ENCODE measurements at places on chromosomes 2 and 18. TPM values are rescaled to one million over a fixed set of nuclear protein-coding genes. Genes with fewer than 3 reads are reported as not detected.

Gene DSEL
- polyA plus RNA-seq = 3.3 TPM

Gene UGT1A3
- polyA plus RNA-seq = 0.14 TPM

Gene PLCL1
- polyA plus RNA-seq = 6.0 TPM

Gene COA5
- 37.3 TPM for polyA plus RNA-seq

Gene TWIST2
- polyA plus RNA-seq = 25.1 TPM

Gene DES
- 8,236 TPM for polyA plus RNA-seq

Gene ARHGAP25
- polyA plus RNA-seq = 4.4 TPM

Gene STON1
- polyA plus RNA-seq = 57.0 TPM

Gene ICOS
- 0.14 TPM for polyA plus RNA-seq

Gene MDH1
- 192 TPM for polyA plus RNA-seq

Gene ANKRD62
- polyA plus RNA-seq = not detected

Gene SLC30A3
- 0.04 TPM for polyA plus RNA-seq

Gene CD302
- polyA plus RNA-seq = 58.2 TPM

Gene LRRC30
- polyA plus RNA-seq = not detected

Gene OTOF
- polyA plus RNA-seq = 0.10 TPM

Gene ARHGAP28
- 9.1 TPM for polyA plus RNA-seq

Gene TTR
- polyA plus RNA-seq = 0.82 TPM

Gene GAREM2
- polyA plus RNA-seq = 4.0 TPM

Gene ESCO1
- polyA plus RNA-seq = 9.4 TPM

Gene ZNF521
- polyA plus RNA-seq = 13.1 TPM

Gene SGPP2
- polyA plus RNA-seq = 1.9 TPM

GRCh38 chr2:20072436-20073158, 21.2 kb upstream of the LAPTM4A start:
- no peak for DNase-seq

GRCh38 chr2:37645362-37645761, 26.1 kb downstream of the CDC42EP3 start:
- no peak for DNase-seq

DNA sequence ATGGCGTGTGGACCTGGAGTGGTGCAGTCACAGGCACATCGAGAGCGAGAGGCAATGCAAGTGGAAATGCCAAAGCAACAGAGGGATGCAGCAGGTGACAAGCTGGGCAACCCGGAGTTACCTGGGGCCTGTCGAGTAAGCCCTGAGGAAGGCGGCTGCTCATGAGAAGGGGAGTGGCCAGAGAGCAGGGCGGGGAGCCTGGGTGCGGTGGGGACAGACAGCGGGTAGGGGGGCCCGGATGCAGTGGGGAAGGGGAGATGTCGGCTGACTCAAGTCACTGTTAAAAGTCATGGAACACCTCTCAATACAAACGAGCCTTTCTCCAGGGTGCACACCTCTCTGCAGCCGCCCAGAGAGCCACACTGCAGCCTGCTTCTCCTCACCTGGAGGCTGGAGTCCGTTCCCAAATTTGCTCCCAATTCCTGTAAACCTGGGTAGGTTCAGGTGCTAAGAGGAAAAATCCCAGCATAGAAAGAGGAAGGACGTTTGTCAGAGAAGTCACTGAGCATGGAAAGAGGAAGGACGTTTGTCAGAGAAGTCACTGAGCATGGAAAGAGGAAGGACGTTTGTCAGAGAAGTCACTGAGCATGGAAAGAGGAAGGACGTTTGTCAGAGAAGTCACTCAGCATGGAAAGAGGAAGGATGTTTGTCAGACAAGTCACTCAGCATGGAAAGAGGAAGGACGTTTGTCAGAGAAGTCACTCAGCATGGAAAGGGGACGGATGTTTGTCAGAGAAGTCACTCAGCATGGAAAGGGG, 71.7 kb upstream of the TWIST2 start:
- no peak for DNase-seq

GRCh38 chr2:85540133-85540648, 1.2 kb downstream of the MAT2A start:
- DNase-seq = no peak

- DNase-seq = no peak
Observed at GRCh38 chr18:36484591-36484990, 187.1 kb downstream of the FHOD3 start.

DNA sequence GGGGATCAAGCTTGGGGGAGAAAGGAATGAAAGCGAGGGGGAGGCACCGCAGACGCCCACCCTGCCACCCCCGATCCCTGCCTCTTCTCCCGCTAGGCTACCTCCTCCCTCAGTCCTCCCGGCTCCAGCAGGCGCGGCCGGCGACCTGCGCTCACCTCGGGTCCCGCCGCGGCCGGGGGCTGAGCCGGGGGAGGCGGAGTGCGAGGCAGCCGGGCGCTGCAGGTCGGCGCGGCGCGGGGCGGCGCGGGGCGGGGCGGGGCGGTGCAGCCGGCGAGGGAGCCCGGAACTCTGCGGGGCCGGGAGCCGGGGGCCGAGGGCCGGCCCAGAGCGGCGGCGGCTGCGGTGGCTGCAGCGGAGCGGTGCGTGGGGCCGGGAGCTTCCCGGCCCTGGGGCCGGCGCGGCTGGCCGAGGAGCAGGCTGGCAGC, 477 bp downstream of the ACVR1 start:
- no peak for DNase-seq

GRCh38 chr18:62954366-62954765, 239.0 kb downstream of the PHLPP1 start:
- DNase-seq = no peak

- DNase-seq = peak; percentile 45
Observed at GRCh38 chr2:112834396-112835037, 2.1 kb downstream of the IL1B start.

GRCh38 chr2:189709501-189710221, 35.2 kb downstream of the ANKAR start:
- DNase-seq = no peak

GRCh38 chr2:28390746-28391563, 1.7 kb upstream of the FOSL2 start:
- DNase-seq = peak; percentile 71

DNA sequence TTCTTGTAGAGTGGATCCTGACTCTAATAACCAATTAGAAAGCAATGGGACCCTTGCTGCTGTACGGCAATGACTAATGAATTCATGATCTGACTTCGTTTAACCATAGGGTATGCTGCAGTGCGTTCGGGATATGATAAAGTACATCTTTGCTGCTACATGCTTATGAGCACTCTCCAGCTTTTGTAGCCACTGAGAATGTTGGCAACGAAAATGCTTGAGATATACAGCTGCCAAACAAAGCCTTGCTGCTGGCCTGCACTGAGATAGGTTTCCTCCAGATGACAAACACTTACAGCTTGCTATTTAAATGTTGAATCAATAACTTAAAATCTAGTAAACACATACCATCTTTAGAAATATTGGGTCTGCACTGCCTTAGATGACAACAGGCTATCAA, 372.4 kb upstream of the SLC8A1 start:
- DNase-seq = no peak

- no peak for DNase-seq
Observed at GRCh38 chr2:38722271-38723061, 28.7 kb downstream of the SRSF7 start.

- DNase-seq = no peak
Observed at GRCh38 chr2:138193416-138194213, 229.3 kb downstream of the HNMT start.

DNA sequence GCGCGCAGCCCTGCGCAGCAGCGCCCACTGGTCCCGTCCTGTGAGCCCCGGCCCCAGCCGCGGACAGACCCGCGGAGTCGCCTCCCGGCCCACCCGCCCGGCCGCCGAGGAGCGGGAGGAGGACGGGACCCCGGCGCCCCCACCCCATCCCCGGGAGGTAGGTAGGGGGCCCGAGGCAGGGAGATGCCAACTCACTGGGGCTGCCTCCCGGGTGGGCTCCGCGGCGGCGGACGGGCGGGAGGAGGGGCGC, 160 bp downstream of the SPTBN1 start:
- no peak for DNase-seq

DNA sequence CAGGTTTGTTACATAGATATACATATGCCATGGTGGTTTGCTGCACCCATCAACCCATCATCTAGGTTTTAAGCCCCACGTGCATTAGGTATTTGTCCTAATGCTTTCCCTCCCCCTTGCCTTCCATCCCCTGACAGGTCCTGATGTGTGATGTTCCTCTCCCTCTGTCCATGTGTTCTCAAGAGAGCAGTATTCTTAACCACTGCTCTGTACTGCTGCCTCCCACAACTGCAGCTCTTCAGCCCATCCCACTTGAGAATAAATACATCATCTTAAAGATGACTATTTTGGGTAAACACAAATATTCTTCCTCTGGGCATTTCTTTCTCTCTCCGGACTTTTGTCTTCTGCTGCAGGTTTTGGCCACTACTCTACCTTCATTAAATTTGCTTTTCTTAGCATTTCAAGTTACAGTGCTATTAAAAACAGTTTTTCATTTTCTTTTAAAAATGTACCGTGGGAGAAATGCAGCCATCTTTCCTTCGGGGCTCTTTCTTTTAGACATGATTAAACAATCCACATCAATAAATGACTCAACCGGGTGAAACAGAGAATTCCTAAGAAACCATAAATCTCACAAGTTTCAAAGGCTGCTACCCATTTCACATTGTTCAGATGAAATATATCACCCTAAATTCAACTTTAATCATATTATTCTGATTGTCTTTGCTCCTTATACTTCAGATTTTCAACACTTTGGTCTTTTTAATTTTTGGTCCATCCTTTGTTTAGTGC, 323.4 kb downstream of the GALNT13 start:
- DNase-seq = no peak

- no peak for DNase-seq
Observed at GRCh38 chr2:101080211-101081068, 70.7 kb downstream of the TBC1D8 start.

DNA sequence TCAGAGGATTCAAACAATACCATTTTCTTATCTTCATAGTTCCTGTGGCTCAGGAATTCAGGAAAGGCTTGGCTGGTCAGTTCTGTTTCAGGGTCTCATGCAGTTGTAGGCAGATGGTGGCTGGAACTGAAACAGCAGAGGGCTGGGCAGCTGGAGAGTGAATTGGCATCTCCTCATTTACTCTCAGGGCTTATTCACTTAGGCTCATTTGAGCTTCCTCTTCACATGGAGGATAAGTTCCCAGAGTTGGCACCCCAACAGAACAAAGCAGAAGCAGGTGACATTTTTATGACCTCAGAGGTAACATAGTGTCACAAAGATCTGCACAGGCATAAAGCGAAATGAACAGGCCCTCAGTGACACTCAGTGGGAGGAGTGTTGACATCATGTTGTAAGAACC, 66.1 kb downstream of the RBBP8 start:
- no peak for DNase-seq

- DNase-seq = no peak
Observed at GRCh38 chr2:20484810-20485611, 38.1 kb downstream of the RHOB start.

- DNase-seq = no peak
Observed at GRCh38 chr18:62878305-62878704, 163.0 kb downstream of the PHLPP1 start.

DNA sequence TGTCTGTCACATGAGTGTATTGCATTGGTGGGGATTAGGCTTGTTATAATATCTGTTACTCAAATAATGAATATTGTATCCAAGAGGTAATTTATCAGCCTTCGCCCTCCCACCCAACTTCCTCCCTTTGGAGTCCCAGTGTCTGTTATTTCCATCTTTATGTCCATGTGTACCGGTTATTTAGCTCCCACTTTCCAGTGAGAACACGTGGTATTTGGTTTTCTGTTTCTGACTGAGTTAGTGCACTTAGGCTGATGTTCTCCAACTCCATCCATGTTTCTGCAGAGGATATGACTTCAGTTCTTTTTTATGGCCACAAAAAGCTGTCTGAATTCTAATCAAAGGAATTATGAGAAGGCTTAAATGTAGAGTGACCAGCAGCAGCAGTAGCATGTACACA, 104.0 kb upstream of the ARHGAP28 start:
- no peak for DNase-seq

DNA sequence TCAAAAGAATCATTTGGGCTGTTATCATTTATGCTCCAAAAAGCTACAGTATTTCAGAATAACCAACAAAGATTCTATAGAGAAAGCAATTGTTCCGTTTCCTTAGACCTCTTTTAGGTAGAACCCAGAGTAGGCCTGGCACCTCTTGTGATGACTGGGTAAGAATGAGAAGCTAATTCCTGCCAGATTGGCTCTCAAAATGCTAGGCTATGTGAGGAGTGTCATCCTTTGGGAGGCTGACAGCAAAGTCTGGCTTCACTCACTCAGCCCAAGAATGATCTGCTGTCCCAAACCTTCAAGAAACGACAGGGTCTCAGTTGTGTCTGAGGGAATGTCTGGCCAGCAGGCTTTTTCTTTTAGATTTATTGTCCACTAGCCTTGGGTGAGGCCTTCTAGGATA, 4.5 kb downstream of the CERS6 start:
- no peak for DNase-seq

GRCh38 chr2:126543081-126543480, 112.9 kb upstream of the GYPC start:
- no peak for DNase-seq

DNA sequence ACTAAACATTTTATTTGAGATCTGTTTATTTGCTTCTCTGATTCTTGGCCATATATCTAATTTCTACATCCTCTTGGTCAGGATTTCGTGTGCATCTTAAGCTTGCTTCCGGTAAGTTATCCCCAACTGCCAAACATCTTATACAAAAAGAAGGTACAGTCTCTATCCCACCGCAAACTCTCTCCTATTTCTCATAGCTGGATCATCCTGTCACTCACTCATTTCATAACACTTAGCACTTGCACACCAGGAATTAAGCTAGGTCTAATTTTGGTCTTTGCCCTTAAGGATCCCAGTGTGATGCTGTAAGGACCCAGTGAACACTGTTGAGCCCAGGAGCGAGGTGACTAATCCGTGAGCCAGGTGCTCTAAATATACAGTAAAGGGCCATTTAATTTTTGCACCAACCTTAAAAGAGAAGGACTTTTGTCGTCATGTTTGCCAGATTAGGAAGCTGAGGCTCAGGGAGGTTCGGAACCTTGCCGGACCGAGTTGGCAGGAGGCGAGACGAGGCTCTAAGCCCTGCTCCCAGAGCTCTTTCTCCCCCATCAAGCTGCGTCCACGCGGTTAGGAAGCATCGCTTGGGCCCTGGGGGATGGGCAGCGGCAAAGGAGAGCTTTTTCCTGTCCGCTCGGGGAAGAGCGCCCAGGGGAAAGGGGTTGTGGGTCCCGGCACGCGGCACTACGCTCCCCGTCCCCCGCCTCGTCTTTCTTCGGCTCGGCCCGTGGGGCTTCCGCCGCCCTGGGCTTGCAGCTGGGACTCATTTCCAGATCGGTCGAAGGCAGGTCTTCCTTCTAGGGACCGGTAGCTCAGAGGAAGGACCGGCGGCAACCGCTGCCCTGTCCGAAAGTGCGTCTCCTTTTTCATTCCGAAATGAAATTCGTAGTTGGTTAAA, 4.1 kb upstream of the ITPRIPL1 start:
- no peak for DNase-seq

GRCh38 chr18:76708071-76708721, 114.2 kb upstream of the ZNF236 start:
- DNase-seq = no peak

GRCh38 chr2:171348056-171348455, 85.7 kb downstream of the METTL8 start:
- DNase-seq = no peak

GRCh38 chr18:43393174-43393573, 115.9 kb upstream of the SYT4 start:
- peak; percentile 6 for DNase-seq
